Right lobe of liver (tissue), 6 donors: ENCODE measurements at places on chromosomes 5 and 9. TPM values are rescaled to one million over a fixed set of nuclear protein-coding genes. Genes with fewer than 3 reads are reported as not detected.

Gene CDKN2B
- total RNA-seq: 2.8 TPM

DNA sequence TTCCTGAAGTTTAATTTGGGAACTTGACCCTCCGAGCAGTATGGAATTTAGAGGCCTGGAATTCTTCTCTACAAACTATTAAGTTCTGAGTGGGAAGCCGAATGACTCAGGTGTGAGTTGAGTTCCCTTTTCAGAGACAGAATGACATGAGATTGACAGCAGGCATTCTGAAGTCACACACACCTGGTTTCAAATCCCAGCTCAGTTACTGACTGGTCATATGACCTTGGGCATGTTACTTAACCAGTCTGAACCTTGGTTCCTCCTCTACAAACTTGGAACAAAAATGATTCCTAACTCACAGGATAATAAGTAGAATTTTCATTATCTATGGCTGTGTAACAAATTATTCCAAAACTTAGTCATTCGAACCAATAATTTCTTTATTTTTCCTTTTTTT lies 45.5 kb upstream of the GPBP1 start:
- no peak overlapping the region for H3K4me3 ChIP-seq
- no peak overlapping the region for H3K27ac ChIP-seq
- H3K27me3 ChIP-seq: no peaks in the 10 kb centered on the region
- DNase-seq: peak; percentile 47
- no peaks in the 10 kb centered on the region for H3K4me1 ChIP-seq
- H3K36me3 ChIP-seq: no peaks in the 10 kb centered on the region

GRCh38 chr5:154737667-154738320 lies 17.4 kb upstream of the LARP1 start:
- H3K36me3 ChIP-seq: no peaks in the 10 kb centered on the region
- H3K27ac ChIP-seq: no peak overlapping the region
- H3K27me3 ChIP-seq: no peaks in the 10 kb centered on the region
- no peaks in the 10 kb centered on the region for H3K4me1 ChIP-seq
- no peak for DNase-seq
- H3K4me3 ChIP-seq: no peak overlapping the region

- H3K36me3 ChIP-seq: no peaks in the 10 kb centered on the region
- H3K27me3 ChIP-seq: no peaks in the 10 kb centered on the region
- no peaks in the 10 kb centered on the region for H3K4me1 ChIP-seq
These were observed 1363.5 kb downstream of the EFNA5 start for GRCh38 chr5:106307265-106307664.

Gene DIPK1B
- total RNA-seq: 6.2 TPM

Gene LRRC14B
- total RNA-seq: not detected

DNA sequence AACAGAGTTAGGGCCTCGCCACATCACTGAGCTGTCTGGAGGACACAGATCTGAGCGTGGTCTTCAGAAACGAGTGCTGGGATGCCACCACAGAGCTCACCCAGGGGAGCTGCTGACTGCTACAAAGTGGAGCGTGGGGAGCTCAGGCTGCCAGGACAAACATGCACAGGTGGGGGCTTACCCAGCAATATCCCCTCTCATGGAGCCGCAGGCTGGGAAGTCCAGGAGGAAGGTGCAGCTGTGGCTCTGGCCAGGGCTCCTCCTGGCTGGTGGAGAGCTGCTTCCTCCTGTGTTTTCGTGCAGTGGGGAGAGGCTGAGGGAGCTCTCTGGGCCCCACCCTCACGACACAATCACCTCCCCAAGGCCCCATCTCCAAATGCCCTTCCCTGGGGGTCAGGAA lies 368.6 kb upstream of the IRX4 start:
- DNase-seq: no peak
- H3K4me3 ChIP-seq: no peak overlapping the region
- no peaks in the 10 kb centered on the region for H3K27me3 ChIP-seq

DNA sequence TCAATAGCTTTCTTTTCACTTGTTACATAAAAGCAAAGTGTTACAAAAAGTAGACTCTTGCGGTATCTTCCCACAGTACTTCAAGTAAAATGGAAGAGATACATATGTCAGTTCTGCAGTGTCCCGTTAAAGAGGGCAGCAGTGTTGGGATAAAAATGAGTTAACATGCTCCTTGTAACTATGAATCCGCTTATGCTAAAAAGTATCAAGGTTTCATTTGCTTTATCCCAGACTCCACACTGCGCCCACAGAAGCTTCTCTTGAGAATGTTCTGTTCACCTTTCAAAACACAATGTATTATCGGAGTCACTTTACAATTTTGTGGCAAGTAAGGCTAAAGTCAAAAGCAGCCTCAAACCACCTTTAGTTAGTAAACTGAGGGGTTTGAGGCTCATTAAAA lies 790 bp downstream of the PTAR1 start:
- no peak for DNase-seq
- no peaks in the 10 kb centered on the region for H3K4me1 ChIP-seq
- H3K4me3 ChIP-seq: peak overlapping the region; percentile 80
- no peaks in the 10 kb centered on the region for H3K36me3 ChIP-seq
- H3K27me3 ChIP-seq: no peaks in the 10 kb centered on the region
- peak overlapping the region; percentile 97 for H3K27ac ChIP-seq

DNA sequence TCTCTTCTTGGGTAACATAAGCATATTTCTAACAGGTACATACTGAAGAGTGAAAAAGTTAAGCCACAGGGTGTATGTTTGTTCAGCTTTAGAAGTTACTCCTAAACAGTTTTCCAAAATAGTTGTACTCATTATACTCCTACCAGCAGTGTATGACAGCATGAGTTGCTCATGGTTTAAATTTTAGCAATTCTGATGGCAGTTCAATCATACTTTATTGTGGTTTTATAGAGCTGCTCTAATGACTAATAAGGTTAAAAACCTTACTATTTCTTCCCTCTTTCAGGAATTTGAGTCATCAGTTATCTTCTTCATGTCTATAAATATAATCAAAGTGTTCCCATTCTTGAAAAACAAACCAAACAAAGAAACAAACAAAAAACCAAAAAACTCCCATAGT lies 81.5 kb downstream of the CAAP1 start:
- DNase-seq: no peak
- H3K27ac ChIP-seq: no peak overlapping the region
- no peaks in the 10 kb centered on the region for H3K27me3 ChIP-seq
- H3K4me1 ChIP-seq: no peaks in the 10 kb centered on the region

Gene PIP5KL1
- 0.58 TPM for total RNA-seq

Gene DAB2IP
- 15.1 TPM for total RNA-seq

Gene FKTN
- 4.5 TPM for total RNA-seq

Gene FNIP1
- total RNA-seq: 23.4 TPM

- no peaks in the 10 kb centered on the region for H3K27me3 ChIP-seq
- H3K4me3 ChIP-seq: no peak overlapping the region
- no peaks in the 10 kb centered on the region for H3K4me1 ChIP-seq
- no peaks in the 10 kb centered on the region for H3K36me3 ChIP-seq
- no peak for DNase-seq
These were observed 9.3 kb upstream of the RNF145 start for GRCh38 chr5:159218595-159219023.

DNA sequence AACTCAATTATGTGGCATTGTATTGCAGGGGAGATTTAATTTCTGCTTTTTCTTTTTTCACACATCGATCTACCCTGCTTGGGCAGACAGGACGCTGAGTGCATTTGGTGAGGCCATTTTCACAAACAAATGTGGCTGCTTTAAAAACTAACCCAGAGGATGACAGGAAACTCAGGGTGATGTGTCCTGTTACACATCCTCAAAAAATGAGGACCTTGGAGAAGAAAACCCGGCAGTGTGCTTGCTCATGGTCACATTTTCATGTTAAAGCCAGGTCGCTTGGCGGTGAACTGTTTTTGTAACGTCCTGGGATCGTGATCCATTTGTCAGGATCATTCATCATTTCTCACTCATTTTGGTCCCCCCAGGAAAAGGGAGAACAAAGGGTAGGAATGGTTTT lies 478.3 kb upstream of the ADAMTS16 start:
- DNase-seq: no peak
- H3K4me3 ChIP-seq: no peak overlapping the region
- no peaks in the 10 kb centered on the region for H3K36me3 ChIP-seq
- H3K4me1 ChIP-seq: no peaks in the 10 kb centered on the region
- no peak overlapping the region for H3K27ac ChIP-seq

GRCh38 chr5:65068410-65068809 lies 299.7 kb downstream of the CWC27 start:
- no peak for DNase-seq
- H3K27ac ChIP-seq: no peak overlapping the region
- H3K27me3 ChIP-seq: no peaks in the 10 kb centered on the region

DNA sequence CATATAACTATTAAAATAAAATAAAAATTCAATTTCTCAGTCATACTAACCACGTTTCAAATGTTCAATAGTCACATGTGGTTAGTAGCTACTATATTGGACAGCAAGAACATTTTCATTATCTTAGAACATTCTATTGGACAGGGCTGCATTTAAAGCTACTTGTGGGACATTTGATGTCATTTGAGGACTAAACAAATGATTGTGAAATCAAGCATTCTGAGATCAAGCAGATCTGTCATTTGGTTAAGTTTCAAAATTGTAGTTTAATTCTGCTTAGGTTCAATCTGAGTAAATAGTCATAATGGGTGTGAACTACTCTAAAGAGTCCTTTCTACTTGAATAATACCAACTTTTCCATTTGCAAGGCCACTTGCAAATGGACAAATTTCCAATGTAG lies 226.9 kb upstream of the C9orf72 start:
- DNase-seq: no peak
- no peaks in the 10 kb centered on the region for H3K4me1 ChIP-seq
- H3K27me3 ChIP-seq: no peaks in the 10 kb centered on the region
- H3K36me3 ChIP-seq: no peaks in the 10 kb centered on the region
- H3K4me3 ChIP-seq: no peak overlapping the region

DNA sequence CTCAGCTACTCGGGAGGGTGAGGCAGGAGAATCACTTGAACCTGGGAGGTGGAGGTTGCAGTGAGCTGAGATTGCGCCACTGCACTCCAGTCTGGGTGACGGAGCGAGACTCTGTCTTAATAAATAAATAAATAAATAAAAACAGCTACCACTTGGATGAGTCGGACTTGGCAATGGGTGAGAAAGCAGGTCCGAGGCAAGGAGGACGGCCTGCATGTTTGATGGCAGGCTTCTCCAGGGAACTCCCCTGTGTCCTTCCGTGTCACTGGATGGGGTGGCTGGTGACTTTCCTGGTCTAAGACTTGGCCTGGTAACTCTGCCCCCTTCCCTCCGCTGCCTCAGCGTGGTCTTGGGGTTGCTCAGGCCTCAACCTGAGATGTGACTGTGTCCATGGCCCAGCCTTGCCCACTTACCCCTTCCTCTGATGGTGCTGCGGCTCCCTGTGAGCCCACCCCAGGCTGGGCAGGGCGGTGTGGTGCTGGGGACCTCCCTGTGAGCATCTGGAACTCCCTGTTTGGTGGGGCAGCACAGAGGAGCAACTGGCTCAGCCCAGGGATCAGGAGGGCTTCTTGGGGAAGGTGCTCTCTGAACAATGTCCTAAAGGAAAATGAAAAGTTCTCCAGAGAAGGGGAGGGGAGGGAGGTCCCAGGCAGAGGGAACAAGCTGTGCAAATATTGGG lies 62.5 kb upstream of the PSD2 start:
- no peaks in the 10 kb centered on the region for H3K4me1 ChIP-seq
- H3K36me3 ChIP-seq: no peaks in the 10 kb centered on the region
- no peaks in the 10 kb centered on the region for H3K27me3 ChIP-seq

DNA sequence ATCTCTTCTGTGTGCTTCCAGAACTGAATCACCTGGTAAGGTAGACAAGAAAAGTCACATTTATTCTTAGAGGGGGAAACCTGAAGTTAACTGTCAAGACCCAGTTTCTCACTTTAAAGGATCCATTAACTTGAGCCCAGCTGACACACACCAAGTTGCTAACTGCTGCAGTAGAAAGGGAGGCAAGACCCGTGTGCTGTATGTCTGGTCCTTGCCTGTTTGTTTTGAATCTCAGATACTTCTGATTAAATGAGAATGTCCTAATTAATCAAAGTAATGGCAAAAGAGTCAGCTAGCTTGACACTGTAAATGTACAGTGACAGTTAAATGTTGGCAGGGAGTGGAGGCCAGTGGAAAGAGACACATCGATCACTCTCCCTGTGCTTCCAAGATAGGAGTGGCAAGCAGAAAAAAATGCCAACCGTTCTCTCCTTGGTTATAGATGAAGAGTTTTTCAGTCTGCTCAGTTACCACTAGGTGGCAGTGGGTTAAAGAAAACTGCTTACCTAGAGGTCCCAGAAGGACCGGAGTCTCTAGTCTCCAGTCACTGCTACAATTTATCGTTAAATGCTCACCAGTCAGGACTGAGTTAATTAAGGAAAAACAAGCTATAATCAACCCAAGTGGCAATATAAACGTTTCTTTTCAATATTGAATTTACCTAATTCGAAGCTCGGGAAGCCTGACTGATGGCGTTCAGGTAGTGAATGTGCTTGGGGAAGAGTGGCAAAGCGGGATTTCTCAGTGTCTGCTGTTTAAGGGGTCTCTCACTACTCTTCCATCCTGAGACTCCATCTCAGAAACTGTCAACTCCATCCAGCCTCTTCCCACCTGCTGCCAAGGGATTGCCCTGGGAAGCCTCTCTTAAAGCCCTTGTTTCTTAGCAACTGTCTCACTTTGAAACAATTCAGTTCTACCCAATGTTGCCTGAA lies 18.4 kb downstream of the LSM11 start:
- no peaks in the 10 kb centered on the region for H3K4me1 ChIP-seq
- H3K27me3 ChIP-seq: no peaks in the 10 kb centered on the region
- H3K4me3 ChIP-seq: no peak overlapping the region
- H3K27ac ChIP-seq: no peak overlapping the region
- DNase-seq: peak; percentile 49

Gene CREBRF
- total RNA-seq: 12.6 TPM

Gene P4HA2
- 12.0 TPM for total RNA-seq

- no peaks in the 10 kb centered on the region for H3K4me1 ChIP-seq
- no peak overlapping the region for H3K4me3 ChIP-seq
- DNase-seq: no peak
- H3K36me3 ChIP-seq: no peaks in the 10 kb centered on the region
- no peak overlapping the region for H3K27ac ChIP-seq
These were observed 2.5 kb downstream of the NHP2 start for GRCh38 chr5:178150977-178151734.

DNA sequence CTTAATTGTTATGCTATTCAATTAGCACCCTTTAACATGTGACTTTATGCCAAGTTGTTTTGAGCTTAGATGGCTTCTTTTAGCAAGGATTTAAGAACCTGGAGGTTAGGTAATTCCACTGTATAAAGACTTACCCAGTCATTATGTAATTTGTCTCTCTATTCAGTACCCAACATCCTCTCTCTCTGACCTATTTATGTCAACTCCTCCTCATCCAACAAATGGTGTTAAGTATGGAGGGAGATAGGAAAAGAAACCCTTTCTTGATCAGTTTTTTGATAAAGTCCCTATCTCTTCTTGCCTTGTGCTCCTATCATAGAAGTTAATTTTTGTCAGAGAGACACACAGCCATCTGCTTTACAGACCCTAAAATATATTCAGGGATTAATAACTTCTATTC lies 181.2 kb upstream of the GPR151 start:
- no peaks in the 10 kb centered on the region for H3K4me1 ChIP-seq
- no peaks in the 10 kb centered on the region for H3K27me3 ChIP-seq
- no peak for DNase-seq
- no peak overlapping the region for H3K4me3 ChIP-seq
- H3K27ac ChIP-seq: no peak overlapping the region
- no peaks in the 10 kb centered on the region for H3K36me3 ChIP-seq

GRCh38 chr9:73869264-73869663 lies 627.9 kb upstream of the RORB start:
- H3K27ac ChIP-seq: no peak overlapping the region
- H3K4me3 ChIP-seq: no peak overlapping the region
- H3K36me3 ChIP-seq: no peaks in the 10 kb centered on the region
- no peaks in the 10 kb centered on the region for H3K27me3 ChIP-seq
- no peak for DNase-seq
- no peaks in the 10 kb centered on the region for H3K4me1 ChIP-seq

GRCh38 chr9:134783699-134784039 lies 96.9 kb upstream of the FCN2 start:
- no peak for DNase-seq
- H3K27me3 ChIP-seq: no peaks in the 10 kb centered on the region
- no peaks in the 10 kb centered on the region for H3K4me1 ChIP-seq
- no peaks in the 10 kb centered on the region for H3K36me3 ChIP-seq
